KBM-7 (cell line): ENCODE measurements at places on chromosomes 3 and 15.
A peak's percentile ranks its signal among the peaks of the same experiment; 100 is the strongest.

GRCh38 chr15:62847900-62848489 is 194.6 kb upstream of the TPM1 start:
- peak; percentile 52 for DNase-seq

- no peak for DNase-seq
Observed at GRCh38 chr15:72341361-72341760, 21.4 kb upstream of the CELF6 start.

DNA sequence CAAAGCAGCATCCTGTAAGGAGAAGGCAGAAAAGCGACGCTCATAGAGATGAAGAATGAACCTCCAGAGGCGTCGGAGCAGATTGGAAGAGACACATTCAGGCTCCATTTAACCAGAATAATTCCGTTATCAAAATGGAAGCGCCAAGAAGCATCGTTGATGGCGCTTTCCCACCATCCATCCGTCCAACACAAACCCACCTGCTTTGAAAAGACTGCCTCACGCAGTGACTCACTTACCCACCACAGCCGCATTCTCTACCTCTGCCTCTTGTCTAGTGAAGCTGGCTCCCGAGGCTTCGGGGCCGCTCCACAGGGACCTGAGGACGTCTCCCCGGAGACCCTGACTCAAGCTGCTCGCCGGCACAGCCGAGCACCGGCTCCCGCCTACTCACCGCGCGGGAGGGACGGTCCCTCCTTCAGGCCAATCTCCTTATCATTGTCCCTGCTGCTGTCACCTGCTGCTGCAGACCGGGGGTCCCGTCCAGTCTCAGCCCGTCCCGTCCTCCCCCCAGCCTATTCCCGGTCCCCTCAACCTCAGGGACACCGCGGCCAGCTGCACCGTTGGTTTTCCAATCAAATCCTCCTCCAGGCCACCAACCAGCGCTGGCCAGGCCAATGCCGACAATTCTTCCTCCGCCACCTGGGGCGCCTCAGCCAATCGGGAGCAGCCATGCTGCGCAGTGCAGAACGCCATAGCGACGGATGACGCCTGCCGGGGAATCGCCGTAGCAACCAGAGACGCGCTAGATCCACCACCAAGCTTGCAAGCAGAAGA is at the start of gene NEK10:
NEK10 (minus strand) TSS at position 553 of the 777 bp plus-strand sequence. CDS start 16,501 bp downstream, outside the sequence.
- peak; percentile 91 for DNase-seq

GRCh38 chr3:128491941-128492670 is 895 bp downstream of the GATA2 start:
- no peak for DNase-seq

DNA sequence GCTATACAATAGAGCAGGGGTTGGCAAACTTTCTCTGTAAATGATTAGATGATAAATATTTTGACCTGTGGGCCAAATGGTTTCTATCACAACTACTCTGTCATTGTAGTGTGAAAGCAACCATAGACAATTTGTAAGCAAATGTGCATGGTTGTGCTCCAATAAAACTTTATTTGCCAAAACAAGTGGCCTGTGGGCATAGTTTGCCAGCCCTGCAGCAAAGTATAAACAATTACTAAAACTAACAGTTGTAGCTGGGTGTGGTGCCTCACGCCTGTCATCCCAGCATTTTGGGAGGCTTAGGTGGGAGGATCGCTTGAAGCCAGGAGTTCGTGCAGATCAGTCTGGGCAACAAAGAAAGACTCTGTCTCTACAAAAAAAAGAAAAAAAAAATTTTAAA is 61.6 kb downstream of the NBEAL2 start:
- DNase-seq, result no peak

DNA sequence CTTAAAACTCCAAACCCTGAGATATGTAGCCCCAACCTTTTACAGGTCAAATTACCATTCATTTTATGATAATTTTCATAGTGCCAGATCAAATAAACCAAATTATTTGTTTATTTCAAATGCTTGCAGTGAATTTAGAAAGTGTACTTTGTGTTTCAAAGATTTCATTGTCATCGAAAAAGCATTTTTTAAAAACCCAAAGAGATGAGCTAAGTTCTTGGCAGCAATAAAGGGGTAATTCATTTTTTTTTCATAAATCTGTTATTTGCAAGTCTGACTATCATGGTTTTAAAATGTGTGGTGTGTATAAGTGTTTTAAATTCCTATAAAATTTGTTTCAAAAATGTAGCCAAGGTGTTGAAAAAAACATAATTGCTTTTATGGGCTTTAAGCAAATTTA is 17.2 kb downstream of the PTX3 start:
- no peak for DNase-seq

DNA sequence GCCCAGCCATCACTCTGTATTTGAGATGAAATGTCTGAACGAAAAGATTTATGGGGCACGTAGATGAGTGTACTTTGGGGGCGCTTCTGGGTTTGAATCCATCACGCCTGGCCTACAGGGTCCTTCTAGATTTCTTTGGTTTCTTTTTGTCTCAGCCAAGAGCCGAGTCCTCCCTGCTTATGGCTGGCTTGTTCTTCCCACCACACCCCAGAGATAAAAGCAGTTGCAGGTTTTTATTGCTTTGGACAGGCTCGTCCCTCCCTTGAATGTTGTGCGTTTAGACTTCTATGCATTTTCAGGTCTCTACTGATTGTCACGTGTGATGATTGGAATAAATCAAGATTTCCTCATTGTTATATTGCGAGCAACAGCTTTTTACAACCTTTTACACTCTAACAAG is 104.8 kb upstream of the CHRNA7 start:
- DNase-seq, result no peak

DNA sequence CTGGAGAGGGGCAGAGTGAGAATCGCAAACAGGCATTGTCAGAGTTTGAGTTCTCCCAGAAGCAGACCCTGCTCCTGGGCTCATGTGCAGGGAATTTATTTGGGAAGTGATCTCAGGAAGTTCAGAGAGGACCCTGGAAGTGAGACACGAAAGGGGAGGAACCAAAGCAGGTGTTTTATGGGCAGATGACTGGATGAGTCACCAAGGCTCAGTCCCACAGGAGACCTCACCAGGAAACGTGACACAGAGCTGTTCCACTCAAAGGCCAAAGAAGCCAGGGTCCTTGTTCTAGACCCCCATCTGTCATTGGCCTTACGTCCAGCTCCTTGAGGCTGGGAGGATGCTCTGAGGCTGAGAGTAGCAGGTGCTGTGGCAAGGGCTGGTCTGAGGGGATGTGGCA is 43.4 kb upstream of the SEC22A start:
- no peak for DNase-seq

GRCh38 chr3:162082516-162082915 is 585.9 kb downstream of the OTOL1 start:
- no peak for DNase-seq

GRCh38 chr3:123611082-123611481 is 26.2 kb upstream of the HACD2 start:
- peak; percentile 51 for DNase-seq

GRCh38 chr15:46853600-46853999 is 863.7 kb upstream of the SEMA6D start:
- no peak for DNase-seq

DNA sequence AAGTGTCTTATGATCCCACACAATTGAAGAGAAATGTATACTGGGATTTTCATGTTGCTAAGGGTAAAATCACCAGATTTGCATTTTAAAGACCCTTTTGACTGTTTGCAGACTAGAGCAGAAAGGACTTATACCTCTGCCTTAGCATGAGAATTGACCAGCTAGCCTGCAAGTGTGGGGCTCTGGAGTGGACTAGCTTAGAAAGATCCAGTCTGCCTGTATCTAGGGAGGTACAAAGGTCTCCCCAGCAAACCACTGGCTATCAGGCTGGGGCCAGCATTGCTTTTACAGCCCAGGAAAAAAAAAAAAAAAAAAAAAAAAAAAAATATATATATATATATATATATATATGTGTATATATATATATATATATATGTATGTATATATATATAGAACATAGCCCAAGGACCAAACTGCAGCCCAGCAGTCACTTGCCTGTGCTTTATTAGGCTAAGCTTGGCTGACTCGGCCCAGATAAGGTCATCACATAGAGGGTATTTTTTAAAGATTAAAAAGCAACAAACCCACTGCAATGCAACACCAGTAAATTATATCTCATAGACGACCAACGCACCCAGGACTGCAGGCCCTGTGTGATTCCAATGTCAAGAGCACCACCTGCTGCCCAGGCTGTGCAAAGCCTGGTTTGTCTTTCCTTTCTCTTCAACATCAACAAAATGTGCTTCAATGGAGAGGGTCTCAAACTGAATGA is 63.7 kb downstream of the DCLK3 start:
- DNase-seq, result peak; percentile 73

DNA sequence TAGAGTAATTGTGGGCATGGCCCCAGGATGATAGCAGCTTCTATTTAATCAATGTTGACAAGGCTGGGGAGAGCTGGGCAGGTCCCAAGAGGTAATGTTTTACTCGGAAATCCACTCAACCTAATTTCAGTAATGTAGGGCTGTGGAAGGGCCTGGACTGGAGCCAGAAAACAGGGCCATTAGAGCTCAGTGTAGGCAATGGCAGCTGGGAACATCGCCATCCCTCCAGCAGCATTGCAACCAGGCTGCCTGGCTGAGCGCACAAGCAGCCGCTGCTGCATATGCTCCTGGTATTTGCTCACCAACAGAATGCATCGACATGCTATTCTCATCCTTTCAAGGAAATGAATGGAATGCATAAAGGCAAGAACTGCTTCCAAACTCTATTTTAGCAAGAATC is 90.0 kb downstream of the GAP43 start:
- no peak for DNase-seq

DNA sequence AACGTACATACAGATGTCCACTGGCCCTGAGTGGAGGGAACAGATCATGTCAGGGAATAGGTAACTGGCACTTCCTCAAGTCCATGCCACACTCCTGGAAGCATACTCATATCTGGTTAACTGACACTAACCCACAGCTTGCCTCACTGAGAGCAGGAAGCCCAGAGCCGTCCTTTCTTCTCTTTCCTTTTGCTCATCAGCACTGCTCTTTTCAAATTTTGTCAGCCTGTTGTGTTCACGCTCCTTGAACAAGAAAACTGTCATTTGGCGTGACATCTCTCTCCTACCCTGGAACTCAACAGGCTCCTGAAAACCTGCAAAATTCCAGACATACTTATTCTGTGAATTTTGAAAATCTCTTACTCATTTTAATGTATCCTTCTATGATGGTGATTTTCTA is 360.2 kb downstream of the MAGI1 start:
- DNase-seq, result no peak

GRCh38 chr3:62143843-62144450 is 229.4 kb downstream of the FEZF2 start:
- DNase-seq, result no peak

DNA sequence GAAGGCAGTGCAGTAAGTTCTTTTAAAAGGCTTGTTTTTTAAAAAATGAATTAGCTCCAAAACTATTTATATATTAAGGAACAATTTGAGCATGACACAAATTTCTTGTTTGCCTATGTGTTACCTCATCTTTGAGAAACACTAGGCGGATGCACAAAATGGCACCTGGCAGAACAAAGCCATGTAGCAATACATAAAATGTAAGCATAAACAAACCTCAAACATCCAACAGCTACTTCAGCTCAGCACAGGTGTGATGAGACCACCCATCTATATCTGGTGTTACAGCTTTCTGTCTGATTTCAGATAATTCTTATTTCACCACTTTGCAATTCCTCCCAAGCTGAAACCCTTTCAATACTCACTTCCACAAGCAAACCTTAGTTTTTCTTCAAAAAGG is 221.2 kb upstream of the CNTN6 start:
- no peak for DNase-seq
